Stimulated activated effector memory CD8-positive, alpha-beta T cell treated with anti-CD3 and anti-CD28 coated beads, Interleukin-12 subunit alpha, Interleukin-12 subunit beta, amount 100 ng/mL, for 72 hours (primary cell): ENCODE measurements at places on chromosomes 12 and 14.

DNA sequence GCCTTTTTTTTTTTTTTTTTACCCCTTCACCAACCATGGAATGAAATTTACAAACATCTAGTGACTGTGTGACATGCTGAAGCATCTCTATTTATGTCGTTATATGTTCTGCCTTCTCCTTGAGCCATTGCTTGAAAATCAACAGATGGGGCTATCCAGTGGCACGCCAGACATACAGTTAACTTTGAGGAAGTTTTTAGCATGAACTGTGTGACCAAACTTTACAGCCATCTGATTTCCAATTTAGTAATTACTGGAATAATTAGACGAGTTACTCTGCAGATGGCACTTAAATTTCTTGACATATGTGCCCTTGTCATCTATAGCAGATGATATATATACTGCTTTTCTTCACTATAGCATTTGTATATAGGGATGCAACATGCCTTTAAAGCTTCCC lies 192.1 kb downstream of the SNAPC1 start:
- no peak for DNase-seq

GRCh38 chr12:61993734-61994345 lies 266.4 kb upstream of the USP15 start:
- DNase-seq, result no peak

DNA sequence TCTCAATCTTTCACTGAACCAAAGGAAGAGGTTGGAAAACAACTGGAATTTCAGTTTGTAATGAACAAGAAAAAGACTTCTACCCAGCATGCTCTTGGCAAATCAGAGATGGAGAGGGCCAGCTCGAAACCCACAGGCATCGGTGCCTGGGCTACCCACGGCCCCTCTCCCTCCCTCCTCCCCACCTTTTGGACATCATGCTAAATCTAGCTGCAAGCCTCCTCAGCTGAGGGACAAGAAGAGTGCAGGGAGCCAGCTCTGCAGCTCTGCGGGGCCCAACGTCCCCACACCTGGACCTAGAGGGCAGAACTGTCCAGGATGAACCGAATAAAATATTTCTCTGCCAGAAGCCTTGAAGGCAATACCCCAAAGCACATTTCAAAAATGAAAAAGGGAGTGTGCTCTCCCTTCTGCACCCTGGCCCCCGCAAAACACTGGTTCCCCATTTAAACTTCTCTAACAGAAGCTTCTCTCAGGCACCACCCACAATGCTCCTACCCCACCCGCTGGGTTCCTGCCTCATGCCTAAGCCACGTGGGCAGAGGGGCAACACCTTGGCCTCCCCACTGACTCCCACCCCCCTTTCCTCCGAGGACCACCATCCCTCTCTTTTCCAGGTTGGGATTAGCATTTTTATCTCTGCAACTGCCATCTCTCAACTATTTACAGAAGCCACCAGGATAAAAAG lies 8.2 kb downstream of the CAMKK2 start:
- DNase-seq, result no peak

- DNase-seq, result no peak
Observed at GRCh38 chr12:18583655-18584054, 154.2 kb downstream of the PLCZ1 start.

GRCh38 chr12:42213954-42214426 lies 24.1 kb downstream of the YAF2 start:
- DNase-seq, result no peak

DNA sequence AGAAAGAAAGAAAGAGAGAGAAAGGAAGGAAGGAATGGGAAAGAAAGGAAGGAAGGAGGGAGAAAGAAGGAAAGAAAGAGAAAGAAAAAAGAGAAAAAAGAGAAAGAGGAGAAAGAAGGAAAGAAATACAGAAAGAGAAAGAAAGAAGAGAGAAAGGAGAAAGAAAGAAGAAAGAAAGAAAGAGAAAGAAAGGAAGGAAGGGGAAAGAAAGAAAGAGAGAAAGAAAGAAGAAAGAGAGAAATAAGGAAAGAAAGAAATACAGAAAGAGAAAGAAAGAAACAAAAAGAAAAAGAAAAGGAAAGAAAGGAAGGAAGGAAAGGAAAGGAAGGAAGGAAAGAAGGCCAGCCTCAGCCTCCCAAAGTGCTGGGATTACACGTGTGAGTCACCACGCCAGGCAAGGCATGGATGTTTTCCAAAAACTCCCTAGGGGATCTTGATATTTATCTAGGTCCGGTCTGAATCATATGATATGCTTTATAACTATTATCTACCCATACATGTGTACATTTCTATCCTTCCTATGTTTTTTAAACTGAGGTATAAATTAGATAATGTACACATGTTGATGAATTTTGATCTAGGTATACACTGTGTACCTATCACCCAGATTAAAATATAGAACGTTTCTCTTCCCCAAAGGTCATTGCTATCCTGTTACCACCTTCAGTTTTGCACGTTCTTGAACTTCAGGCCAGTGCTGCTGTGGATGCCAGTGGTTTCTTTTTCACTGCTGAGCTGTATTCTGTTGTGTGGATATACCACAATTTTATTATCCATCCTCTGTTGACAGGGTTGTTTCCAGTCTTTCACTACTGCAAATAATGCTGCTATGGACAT lies 177.9 kb downstream of the RBM19 start:
- no peak for DNase-seq
